ENCODE measurements at places on chromosomes 3 and 15. TPM values are rescaled to one million over a fixed set of nuclear protein-coding genes. Genes with fewer than 3 reads are reported as not detected.

DNA sequence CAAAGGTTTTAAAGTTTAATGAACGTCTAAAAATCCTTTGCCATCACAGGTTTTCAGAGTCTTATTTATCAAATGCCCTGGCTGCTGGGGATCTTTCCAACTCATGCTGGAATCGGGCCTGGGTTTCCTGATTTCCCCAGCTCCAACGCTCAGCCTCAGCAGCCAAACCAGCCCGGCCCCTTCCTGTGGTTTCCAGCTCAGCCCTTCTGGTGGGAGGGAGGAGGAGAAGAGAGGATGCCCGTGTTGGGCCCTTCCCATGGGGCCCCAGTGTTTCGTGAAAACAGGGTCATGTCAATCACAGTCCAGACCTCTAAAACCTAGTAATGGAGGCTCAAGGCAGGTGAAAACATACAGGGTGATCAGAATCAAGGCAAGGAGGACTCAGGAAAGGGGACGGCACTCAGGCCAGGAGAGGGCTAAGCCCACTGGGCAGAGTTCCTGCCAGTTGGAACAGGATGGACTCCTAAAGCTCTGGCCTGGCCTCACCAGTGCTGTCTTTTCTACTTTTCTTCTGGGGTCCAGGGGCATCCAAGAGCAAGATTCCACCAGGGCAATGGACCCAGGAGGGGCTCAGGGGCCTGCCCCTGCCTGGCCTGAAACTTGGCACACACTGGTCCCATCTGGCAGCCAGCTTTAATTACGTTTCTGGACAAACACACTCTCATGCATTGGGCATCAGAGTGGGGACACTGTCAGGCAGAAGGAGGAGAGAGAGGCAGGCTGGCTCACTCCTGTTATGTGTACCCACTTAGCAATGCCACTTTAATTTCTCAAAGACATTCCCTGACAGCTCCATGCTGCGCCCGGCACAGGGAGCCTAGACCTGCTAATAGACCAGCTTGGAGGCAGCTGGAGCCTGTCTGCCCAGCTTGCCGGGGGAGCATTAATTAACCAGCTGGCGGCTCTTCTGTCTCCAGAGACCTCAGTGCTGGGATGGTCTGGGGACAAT is 194.6 kb downstream of the FAM43A start:
- no peak for DNase-seq

GRCh38 chr3:94402126-94402525 is 339.3 kb downstream of the NSUN3 start:
- no peak for DNase-seq

GRCh38 chr3:43256714-43257461 is 29.5 kb upstream of the SNRK start:
- no peak for DNase-seq

DNA sequence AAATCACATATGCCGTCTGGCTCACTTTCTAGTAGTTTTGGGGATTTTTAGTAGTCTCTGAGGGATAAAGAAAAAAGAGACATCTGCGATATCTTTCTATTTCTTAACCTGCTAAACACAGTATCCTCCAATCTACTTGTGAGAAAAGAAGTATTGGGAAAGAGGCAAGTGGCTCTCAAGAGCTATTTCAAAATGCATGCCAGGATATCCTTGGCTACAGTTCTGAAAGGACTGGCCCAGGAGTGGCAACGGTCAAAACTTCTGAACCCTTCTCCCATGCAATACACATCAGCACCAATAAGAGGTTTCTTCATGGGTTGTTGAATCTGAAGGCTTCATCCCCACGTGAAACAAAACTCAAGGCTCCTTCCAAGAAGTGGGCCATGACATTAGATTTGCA is 204.0 kb upstream of the WNT5A start:
- DNase-seq = no peak

DNA sequence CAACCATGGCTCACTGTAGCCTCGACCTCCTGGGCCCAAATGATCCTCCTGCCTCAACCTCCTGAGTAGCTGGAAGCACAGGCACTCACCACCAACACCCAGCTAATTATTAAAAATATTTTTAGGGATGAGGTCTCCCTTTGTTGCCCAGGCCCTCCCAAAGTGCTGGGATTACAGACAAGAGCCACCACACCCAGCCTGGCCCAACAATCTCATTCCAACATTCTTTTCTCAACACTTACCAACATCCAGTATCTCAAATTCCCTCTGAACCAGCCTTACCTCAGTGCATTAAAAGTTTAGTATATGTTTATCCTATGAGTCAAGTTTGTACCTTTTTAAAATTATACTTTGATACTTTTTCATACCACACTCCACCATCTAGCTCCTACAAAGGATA is 25.0 kb downstream of the ANXA2 start:
- no peak for DNase-seq

GRCh38 chr15:33438396-33438795 is 127.6 kb downstream of the RYR3 start:
- no peak for DNase-seq

GRCh38 chr3:72171463-72171881 is 386.5 kb upstream of the PROK2 start:
- DNase-seq = no peak

DNA sequence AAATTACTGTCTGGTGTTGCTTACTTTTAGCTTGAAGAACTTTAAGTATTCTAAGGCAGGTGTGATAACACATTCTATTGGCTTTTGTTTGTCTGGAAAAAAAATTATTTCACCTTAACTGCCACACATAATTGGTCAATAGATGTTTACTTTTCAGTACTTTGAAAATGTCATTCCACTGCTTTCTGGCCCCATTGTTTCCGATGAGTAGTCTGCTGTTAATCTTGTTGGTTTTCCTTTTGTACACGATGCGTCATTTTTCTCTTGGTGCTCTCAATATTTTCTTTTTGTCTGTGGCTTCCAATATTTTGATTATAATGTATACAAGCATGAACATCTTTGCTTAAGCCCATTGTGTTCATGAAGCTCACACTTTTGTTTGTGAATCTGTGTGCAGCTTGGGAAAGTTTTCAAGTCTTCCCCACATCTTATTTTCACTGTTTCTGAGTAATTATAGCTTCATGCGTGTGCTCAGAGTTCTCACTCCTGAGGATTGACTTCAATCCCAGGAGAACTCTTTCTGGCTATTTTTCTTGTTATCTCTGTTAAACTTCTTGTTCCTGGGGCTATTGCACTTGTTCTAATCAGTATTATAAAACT is 664.7 kb downstream of the IGSF11 start:
- DNase-seq = no peak

DNA sequence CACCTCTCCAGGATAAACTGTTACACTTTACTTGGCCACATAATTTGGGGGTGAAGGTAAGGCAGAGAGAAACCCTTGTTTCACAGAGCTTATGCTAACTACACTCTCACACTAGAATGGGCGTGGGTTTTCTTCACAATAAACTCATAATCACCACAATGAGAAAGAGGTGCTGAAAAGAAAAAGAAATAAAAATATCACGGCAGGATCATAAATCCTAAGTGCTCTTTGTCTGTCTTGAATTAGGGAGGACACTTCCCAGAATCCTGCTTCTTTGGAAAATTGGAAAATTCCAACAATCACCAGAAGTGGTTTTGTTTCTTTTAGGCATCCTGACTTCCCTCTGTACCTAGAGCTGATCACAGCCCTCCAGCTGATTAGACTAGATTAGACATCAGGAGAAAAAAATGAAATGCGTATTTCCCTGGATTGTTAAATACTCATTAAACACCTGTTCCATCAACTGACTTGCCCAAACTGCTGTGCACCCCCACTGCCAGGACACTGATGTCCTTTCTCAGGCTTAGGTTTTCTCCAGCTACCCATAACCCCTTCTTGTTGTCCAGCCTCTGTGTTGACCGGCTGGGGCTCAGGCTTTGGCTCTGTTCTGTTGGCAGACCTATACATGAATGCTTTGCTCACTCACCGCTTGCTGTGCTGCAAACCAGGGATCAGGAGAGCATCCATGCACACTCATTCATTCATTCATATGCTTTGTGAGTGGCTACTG is 41.6 kb upstream of the ACKR4 start:
- no peak for DNase-seq

DNA sequence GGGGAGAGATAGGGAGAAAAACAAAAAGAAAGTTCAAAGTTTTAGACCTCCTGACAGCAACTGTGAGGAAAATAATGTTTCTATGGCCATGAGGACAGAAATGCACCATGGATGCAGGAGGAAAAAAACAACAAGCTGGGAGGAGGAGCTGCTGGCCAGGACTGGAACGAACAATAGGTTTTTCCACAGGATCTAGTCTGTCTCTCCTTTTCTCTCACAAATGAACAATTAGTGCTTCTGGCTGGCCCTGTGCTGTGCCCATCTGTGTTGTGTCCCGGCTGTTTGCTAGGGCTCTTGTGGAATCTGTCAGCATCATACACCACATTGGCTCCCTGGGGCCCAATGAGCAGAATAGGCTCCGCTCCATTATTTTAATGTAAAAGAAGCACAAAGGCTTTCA is 15.2 kb downstream of the GK5 start:
- DNase-seq = no peak

The OR5H15 gene
- total RNA-seq = not detected

The C3orf22 gene
- not detected for total RNA-seq

The CSPG4 gene
- not detected for total RNA-seq

The MYH15 gene
- 0.10 TPM for total RNA-seq

The IDH3A gene
- total RNA-seq = 163 TPM

The CLEC3B gene
- not detected for total RNA-seq

The SOX2 gene
- 0.07 TPM for total RNA-seq

The ROPN1 gene
- total RNA-seq = not detected
